ENCODE measurements at places on chromosomes 6 and 20.

GRCh38 chr6:111469543-111469942, 13.5 kb downstream of the REV3L start:
- DNase-seq: no peak

GRCh38 chr6:105688573-105688972, 285.7 kb upstream of the PREP start:
- no peak for DNase-seq

DNA sequence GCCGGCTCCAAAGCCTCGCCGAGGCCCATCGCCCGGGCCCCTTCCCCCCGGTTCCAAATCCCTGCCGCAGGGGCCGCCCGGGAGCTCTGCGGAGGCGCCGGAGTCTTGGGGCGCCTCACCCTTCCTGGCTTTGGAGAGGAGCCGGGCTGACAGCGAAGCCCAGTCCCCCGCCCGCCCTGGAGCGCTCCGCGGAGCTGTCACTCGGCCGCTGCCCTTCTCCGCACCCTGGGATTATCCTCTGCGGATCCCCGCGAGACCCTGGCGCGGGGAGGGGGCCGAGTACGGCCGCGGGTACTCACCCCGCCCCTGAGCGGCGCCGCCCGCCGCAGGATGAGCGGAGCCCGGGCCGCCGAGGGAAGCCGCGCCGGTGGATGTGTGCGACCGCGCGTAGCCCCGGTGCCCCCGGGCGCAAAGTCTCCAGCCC, 343 bp downstream of the SNAP91 start:
- no peak for DNase-seq

GRCh38 chr20:3409417-3409816, 1.9 kb upstream of the DNAAF9 start:
- no peak for DNase-seq

GRCh38 chr20:416950-417800, 9.1 kb downstream of the RBCK1 start:
- no peak for DNase-seq

DNA sequence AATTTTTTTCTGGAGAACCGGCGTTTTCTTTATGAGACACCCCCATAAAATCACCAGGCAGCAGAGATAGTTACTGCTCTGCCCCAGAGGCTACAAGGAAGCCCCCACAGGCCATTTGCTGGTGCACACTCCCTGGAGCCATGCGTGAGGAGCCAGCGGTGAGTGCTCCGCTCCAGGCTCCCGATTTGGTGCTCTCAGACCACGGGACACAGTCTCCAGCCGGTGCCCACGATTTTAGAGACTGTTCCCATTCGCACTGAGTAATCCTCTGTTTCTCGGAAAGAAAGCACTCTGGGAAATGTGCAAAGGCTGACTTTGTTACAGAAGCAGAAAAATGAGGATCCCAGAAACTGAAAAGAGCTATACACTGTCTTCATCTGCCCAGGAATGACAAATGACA, 104.9 kb downstream of the RNASET2 start:
- DNase-seq: no peak

DNA sequence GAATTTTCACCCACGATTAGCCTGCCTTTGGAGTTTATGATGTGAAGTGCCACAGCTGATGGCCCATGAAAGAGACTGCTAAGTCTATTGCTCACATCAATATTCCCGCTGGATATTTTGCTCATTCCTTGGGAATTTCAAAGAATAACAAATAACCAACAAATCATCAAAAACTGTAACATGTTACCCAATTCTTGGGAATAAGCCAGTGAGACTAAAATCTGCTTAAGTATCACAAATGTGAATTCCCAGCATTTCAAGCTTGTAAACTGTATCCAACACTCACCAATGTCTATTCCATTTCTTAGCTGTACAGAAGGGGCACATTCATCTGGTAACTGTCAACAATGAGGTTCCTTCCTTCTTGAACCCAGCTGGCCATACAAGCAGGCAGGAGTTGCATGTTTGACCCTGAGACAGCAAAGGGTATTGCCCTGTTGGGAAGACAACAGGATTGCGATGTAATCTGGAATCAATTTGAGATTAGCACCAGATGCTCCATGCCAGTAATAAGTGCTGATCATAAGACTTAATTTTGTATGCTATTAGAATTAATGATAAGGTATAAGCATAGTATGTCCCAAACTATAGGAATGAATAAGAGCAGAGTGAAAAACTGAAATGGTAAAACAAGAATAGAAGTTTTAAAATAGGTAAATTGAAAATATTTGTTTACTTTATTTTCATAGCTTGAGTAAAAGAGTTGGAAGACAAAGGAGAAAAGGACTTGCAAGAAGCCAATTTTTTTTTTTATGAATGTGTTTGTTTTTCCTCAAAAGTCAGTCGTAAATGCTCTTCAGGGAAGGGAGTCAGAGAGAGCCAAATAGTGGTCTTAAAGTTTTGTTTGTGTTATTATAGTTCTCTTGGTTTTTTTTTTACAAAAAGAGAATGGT, 58.8 kb downstream of the RSPO3 start:
- DNase-seq: no peak

DNA sequence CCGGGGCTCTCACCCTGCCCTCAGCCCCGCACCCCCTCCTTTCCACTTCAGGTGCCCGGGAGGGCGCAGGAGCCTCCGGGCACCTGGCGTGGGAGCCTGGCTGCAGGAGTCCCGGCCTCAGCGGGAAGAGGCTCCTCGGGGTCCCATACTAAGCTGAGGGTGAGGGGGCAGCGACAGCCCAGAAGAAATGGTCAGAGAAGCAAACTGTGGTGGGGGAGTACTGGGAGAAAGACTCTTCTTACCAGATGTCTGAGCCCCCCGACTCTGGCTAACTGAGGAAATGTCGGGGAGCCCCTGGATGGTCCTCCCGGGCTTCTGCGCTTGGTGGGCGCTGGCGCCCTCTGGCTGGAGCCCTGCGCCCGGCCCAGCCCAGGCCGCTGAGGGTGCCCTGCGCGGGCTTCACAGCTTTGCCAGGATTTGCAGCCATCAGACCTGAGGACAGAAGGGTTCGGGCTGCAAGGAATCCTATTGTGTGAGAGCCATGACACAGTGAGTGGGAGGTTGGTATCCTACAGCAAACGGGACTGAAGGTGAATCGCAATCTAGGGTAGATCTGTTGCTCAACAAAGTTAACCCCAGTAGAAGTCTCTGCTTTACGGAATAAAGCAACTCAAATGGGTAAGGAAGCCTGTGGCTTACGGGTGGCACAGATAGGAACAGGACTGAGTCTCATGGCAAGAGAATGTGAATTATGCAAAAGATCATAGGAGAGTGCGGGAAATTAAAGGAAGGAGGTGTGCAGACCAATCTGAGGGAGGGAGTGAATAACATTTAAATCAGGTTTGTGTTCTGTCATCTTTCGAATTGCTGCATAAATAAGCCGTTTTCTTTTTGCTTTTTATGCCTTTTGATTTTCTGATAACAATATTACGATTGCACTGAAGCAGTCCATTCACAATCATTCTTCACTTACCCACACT, 639 bp upstream of the RCAN2 start:
- no peak for DNase-seq

- no peak for DNase-seq
Observed at GRCh38 chr6:42756722-42757121, 10.8 kb upstream of the TBCC start.

DNA sequence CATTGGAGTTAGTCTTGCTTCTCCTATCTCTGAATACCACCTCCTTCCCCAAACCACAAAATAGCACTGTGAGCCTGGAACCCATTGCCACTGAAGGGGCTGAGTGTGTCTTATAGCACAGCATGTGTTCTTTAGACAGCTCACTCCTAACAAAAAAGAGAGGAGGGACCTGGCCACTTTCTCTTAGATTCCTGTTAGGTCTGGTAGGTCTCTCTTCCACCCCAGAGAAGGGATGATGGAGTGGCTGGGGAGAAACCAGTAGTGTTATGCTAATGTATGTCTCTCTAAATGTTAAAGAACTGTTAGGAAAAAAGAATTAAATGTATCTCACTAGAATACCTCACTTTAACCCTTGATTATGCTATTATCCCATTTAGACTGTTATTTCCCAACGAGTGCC, 340.3 kb downstream of the EPHA7 start:
- no peak for DNase-seq

- no peak for DNase-seq
Observed at GRCh38 chr6:109008537-109009235, 86.0 kb downstream of the SESN1 start.

DNA sequence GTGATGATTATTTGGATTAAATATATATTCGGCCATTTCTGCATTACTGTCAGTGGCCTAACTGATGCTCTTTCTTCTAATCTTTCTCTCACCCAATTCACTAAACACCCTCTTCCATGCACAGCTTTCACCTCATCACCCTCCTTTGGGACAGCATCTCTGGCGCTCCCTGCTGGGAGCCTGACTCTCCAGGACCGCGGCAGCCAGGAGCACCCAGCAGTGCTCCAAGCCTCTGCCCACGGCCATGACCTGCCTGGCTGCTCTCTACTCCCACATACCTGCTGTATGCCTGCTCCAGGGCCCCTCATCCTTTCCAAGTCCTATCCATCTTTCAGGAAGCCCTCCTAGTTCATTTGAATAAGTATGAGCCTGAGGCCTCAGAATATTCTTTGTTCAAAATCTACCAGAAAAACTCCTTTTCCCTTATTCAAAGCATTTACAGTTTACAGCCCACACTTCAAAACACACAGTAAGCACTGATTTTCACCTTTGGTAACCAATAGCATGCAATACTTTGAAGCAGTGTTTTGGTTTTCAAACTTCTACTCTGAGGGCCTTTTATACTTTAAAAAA, 15.2 kb downstream of the CTCFL start:
- DNase-seq: no peak

- DNase-seq: no peak
Observed at GRCh38 chr6:40695114-40695513, 108.0 kb upstream of the LRFN2 start.

DNA sequence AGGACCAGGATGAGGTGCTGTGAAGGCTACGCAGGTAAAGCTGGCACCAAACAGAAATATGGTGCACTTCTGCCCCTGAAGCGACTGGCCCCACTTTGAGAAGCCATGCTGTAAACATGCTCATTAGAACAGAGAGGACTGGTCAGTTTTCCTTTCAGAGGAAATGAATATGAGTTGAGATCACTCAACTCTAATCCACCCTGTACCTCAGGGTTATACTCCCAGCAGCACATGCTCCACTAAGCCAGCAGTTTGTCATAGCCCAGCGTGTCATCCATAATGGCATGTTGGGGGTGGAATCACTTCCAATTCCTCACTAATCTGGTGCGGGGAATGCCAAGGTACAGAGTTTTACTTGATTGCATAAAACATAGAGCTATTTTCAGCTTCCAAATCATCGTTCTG, 98.1 kb downstream of the HIVEP2 start:
- no peak for DNase-seq

DNA sequence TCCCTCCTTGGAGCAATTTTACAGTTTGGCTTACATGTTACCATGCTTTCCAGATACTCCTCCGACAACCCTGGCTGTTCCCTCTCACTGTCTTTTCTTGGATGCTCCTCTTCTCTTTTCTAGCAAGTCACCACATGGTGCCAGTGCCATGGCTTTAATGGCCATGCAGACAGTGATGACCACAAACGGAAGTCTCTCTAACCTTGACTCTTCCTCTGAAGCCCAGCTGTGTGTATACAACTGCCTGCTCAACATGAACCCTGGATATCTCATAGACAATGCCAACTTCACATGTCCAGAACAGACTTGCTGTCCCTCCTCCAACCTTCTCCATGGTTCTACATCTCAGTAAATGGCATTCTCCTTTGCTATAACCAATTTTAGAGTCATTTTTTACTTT, 49.8 kb upstream of the NEDD9 start:
- DNase-seq: no peak

DNA sequence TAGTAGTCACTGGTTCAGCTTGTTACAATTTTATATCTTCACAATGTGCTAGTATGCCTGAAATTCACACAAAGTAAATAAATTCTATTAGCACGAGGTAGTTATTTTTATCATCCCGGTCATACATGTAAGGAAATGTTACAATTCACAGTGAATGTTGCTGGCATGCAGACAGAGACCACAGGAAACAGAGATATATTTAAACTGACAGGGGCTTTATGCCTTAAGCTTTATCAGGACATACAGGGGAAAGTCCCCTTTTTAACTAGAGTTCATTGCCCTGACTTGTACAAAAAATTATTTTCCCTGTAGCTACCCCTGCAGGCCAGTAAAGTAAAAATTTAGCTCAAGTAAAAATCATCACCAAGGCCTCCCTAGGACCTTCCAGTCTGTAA, 712.0 kb upstream of the NRSN1 start:
- DNase-seq: no peak

DNA sequence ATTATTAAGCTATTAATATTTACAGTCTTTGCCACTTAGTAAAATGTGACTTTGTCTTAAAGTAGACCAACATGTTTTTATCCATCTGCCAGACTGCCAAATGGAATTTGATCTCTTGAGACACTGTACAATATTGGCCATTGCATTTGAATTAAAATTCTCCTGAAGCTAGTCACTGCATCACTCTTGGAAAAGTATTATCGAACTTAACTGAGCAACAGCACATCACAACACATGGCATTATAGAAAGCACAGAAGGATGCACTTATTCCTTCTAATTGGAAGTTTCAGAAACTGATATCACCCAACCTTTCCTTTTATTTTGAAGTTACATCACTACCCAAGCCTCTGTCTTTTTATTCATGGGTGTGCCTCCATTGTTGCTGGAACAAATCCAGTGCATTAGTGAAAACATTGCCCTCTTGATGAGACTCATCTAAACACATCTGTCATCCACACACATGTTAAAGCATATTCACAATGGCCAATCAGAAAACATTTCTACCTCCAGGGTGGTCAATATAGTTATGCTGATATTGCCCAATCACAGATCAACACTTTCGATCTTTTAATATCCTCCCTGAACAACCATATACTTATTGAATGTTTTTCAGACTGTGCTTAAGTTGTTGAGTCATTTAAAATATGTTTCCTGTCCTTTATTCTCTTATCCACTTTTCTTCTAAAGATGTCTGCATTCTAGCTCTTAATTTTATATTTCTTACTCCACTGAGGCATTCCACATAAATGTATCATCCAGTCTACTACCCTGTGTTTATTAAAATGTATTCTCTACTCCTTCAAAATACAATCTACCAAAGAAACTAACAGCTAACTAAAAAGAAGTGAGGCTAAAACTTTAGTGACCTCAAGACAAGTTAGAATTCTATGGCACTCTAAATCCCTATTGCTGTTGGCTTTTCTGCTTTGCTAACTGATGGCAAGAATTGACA, 535.0 kb downstream of the RFPL4B start:
- DNase-seq: no peak

DNA sequence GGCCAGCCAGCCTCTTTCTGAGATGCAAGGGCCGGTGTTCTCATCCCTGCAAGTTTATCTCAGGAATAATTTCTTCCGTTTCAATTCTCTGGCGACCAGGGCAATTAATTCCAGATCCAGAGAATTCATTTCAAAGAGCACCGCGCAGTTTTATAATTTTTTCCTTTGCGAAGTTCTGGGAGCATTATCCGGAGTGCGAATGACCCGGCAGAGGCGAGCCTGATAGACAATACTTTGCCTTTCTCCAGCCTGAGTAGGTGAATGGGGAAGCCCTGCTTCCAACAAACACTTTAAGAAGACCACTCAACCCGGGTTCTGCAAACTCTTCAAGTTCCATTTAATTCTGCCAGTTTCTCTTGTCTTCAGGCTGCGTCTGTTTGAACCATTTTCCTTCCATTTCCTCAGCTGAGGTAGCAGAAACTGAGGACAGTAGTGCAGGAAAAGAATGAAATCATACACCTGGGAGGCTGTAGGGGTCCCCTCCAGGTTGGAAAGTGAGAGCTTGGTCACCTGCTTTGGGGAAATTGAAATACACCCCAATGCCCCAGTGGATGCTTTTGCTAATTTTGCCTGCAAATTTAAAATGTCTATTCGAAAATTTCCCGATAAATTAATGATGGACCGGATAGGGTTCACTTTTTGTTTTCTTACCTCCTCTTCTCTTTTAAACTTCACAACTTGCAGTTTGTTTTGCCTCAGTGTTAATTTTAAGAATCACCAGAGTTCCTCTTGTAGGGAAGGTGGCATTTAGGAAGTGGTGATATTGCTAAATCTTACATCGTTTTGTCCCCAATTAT, 1.1 kb downstream of the VGLL2 start:
- no peak for DNase-seq

All from activated CD8-positive, alpha-beta memory T cell treated with anti-CD3 and anti-CD28 coated beads for 1 hour (primary cell).